Motor neuron (in vitro differentiated cells): ENCODE measurements at places on chromosomes 3 and 15. TPM values are rescaled to one million over a fixed set of nuclear protein-coding genes. Genes with fewer than 3 reads are reported as not detected.

DNA sequence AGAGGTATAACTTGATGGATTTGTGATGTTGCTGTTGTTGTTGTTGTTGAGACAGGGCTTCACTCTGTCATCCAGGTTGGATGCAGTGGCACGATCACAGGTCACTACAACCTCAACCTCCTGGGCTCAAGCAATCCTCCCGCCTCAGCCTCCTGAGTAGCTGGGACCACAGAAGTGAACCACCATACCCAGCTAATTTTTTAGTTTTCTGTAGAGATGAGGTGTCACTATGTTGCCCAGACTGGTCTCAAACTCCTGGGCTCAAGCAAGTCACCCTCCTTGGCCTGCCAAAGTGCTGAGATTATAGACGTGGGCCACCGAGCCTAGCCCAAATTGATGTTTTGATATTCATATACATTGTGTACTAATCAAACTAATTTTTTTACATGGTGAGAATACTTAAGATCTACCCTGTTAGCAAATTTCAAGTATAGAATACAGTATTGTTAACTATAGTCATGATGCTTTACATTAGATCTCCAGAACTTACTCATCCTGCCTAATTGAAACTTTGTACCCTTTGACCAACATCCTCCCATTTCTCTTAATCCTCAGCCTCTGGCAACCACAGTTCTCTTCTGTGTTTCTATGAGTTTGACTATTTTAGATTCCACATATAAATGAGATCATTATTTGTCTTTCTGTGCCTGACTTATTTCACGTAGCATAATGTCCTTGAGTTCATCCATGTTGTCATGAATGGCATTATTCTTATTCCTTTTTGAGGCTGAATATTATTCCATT lies 23.2 kb downstream of the LMCD1 start:
- no peak for ATAC-seq

ARPIN gene
- total RNA-seq = 7.6 and 9.1 TPM in 2 replicates

EIF4A2 gene
- 454 and 458 TPM in 2 replicates for total RNA-seq

GRCh38 chr3:178847190-178847589 lies 224.4 kb downstream of the ZMAT3 start:
- ATAC-seq = no peak

CHL1 gene
- total RNA-seq = 63.0 and 63.6 TPM in 2 replicates

DNA sequence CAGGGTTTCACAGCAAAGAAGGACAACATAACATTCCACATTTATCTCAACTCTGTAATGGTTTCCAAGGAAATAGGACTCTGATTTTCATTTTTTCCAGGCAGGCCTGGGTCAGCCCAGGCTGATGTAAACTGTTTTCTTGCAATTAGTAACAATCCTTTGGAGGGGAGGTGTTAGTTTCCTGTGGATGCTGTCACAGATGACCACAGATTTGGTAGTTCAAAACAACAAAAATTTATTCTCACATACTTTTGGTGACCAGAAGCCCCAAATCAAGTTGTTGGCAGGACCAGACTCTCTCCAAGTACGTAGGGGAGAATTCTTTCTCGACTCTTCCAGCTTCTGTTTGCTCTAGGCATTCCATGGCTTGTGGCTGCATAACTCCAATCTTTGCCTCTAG lies 88.0 kb downstream of the EDEM1 start:
- no peak for ATAC-seq

- peak; percentile 93 for ATAC-seq
These were observed 7.3 kb upstream of the ZBTB38 start for GRCh38 chr3:141360888-141361598.

DNA sequence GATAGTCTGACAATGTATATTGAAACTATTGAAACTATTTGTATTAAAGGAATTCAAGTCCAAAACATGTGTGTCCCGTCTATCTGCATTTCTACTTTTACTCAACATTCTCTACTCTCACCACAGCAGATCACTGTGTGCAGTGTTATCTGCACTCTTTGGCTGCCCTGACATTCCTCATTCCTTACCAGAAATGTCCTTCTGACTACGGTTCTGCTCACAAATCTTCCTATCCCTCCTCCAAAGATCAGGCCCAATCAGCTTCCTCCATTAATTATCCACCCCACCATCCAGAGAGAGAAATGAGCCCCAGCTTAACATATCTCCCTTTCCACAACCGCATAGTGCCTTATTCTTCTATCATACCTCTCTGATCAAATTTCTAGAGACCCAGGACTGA lies 94.7 kb downstream of the TBL1XR1 start:
- ATAC-seq = no peak

GRCh38 chr3:143145906-143146305 lies 26.3 kb downstream of the CHST2 start:
- ATAC-seq = no peak

DNA sequence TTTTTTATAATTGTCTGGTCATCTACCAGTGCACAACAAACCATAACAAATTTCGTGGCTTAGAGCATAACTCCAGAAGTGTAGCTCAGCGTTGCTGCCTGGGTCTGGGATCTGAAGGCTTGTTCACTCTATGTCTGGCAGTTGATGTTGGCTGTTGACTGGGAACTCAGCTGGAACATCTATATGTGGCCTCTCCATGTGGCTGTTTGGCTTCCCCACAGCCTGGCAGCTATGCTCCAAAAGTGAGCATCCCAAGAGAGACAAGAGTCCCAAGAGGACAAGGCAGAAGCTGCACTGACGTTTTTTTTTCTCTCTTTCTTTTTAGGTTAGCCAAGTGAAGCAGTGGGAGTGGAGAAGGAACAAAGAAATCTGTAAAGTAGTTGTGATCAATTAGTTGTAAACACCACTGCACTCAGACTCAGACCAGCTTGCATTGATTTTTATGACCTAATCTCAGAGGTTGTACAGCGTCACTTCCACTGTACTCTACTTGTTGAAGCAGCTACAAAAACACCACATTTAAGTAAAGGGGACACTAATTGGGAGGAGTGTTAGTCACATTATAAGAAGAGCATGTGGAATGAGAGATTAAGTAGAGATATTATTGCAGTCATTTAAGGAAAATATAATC lies 2.5 kb upstream of the GPR176 start:
- no peak for ATAC-seq

OSBPL10 gene
- 5.9 and 10.4 TPM in 2 replicates for total RNA-seq

- peak; percentile 20 for ATAC-seq
These were observed 119.2 kb upstream of the CTNNB1 start for GRCh38 chr3:41080141-41080540.

AHSG gene
- not detected in 2 replicates for total RNA-seq

USP13 gene
- 19.6 and 24.0 TPM in 2 replicates for total RNA-seq

GRCh38 chr3:35394905-35395304 lies 244.4 kb upstream of the ARPP21 start:
- ATAC-seq = no peak

DNA sequence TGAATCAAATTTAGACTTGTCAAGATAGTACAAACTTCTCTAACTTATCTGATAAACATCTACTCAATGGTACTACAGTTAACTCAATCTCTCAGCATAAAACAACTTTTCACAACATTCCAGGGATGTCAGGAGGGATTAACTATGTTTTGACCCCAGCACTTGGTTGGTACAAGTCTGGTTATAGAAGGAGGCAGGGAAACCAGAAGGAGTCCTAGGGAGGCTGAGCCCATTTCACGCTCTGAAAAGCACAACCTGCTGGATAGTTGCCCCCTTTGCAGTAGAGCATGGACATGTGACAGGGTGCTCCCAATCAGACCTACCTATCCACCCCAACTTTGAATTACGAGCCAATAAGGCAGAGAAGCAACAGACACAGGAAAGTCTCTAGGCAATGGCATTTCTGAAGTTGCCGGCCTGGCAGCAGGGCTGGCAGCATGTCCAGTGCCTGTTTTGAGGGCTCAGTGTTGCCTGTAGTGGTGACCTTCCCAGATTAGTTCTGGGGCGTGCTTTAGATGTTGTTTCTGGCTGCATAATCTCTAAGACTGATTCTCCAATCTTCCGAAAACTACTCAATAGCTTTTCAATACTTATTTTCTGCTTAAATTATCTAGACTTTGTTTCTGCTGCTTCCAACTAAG lies 8.2 kb downstream of the ANKUB1 start:
- ATAC-seq = no peak

DNA sequence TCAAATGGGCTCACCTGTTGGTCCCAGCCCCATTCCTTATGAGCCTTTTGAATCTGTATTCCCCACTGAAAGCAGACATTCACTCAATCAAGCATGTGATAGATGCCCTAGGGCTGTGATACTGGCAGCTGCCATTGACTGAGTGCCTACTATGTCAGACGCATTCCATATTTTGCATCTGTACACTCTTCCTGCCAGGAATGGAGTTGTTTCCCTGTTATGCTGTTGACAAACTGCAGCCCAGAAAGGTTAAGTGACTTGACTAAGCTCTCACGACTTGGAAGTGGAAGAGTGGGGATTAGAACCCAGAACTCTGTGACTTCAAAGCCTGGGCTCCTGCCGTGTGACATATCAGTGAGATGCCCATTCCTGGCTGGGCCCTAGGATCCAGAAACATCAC lies 211.4 kb downstream of the RPLP1 start:
- no peak for ATAC-seq

ASB14 gene
- 0.66 and 0.75 TPM in 2 replicates for total RNA-seq

DNA sequence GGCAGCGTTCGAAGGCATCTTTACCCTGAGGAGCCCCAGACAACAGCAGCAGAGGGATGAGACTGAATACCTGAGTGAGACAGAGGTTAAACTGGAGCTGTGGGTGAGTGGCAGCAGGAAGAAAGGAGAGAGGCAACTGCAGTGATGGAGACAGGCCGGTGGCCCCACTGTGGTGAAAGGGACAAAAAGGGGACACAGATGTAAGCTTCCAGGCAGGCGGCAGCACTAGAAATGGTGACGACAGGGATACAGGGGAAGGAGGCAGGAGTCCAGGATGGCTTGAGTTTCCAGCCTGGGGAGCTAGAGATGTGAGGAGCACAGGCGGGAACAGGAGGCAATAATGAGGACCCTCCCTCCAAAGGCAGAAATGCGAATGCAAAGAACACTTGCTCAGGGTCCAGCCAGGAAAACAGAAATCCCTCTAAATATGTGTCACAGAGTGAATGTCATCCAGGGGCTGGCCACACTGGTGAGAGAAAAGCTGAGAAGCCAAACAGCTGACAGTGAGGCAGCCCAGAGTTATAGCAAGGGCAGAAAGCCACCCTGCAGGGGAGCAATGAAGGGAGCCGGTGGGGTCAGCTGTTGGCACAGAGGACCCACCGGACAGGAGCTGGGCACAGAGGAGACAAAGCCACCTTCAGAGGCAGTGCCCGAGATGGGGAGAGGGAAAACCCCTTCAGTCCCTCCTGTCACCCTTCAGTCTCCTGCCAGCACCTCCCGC lies 70.1 kb downstream of the TBC1D2B start:
- ATAC-seq = no peak

- peak; percentile 24 for ATAC-seq
These were observed 31.7 kb upstream of the UTS2B start for GRCh38 chr3:191362037-191362436.

TLR9 gene
- 0.14 and 0.36 TPM in 2 replicates for total RNA-seq

DNA sequence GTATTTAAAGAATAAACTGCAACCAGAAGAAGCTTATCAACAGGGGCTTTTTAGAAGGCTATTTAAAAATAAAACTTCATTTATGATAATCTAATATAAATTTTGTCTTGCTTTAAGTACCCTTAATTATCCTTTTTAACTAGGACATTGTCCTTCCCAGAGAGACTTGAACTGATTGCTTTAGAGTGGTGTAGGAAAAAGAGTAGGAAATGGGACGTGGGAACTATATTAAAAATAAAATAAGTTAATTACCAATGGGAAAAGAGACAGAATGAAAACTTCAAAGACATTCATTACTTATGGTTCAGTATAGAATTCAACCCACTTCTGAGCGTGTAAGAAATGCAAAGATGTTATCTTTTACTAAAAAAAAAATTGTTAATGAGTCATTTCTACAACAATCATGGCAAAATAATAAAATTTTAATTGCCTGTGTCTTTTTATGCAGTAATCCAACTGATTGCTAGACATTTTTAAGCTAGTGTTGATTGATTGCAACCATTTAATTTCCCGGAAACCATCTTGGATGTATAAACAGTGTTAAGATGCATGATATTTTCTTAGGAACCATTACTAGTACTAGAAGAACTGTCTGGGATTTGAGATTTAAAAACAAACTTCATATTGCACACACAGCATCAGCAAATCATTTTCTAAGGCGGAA lies 298.8 kb upstream of the UMPS start:
- ATAC-seq = no peak

RETNLB gene
- 0.70 TPM in 1 of 2 replicates, not detected in the other for total RNA-seq

NUP210 gene
- total RNA-seq = 22.3 and 23.2 TPM in 2 replicates

SAXO2 gene
- total RNA-seq = 3.6 and 7.0 TPM in 2 replicates

DNA sequence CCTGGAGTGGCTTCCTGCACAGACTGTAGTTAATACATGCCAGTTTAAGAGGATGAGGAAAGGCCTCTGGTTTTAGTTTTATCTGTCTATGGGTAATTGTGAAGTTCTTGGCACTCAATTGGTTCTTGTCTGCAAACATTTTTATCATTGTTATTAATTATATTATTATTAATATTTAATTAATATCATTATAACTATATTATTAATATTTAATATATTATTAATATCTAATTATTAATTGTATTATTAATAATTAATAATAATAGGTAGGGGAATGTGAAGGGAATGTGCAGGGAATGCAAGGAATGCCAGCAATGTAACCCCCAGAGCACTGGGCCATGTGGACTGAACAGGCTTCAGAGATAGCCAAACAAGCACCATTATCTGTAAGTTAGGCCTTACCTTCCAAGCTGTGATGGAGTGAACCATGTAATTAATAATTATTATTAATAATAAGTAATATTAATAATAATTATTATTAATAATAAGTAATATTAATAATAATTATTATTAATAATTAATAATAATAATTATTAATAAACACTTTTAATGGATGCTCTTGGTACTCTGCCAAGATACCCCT lies 79.8 kb upstream of the NMNAT3 start:
- ATAC-seq = no peak

GRCh38 chr15:40092256-40092978 lies 16.3 kb downstream of the BMF start:
- peak; percentile 84 for ATAC-seq

DNA sequence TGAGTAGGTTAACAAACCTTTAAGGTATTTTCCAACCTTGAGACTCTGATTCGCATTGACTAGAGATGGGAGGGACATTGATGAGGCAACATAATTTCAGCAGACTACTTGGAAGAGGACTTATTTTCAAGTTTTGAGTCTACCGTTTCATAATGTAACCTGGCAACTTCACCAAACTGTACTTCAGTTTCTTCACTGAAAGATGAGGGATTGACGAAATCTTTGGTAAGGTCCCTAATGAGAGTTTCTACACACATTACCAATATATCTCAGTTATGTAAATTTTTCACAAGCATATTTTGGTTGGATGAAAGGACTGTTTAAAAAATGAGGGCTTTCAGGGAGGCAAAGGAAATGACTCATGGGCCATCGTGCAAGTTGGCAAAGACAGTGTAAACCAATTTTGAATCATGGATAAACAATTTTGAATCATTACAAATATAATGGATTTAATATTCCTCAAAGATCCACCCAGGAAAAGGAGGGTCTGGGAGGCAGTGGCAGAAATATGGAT lies 28.7 kb upstream of the SEMA6D start:
- no peak for ATAC-seq

PARL gene
- 46.4 TPM in 2 replicates for total RNA-seq

ILDR1 gene
- total RNA-seq = 0.21 TPM in 1 of 2 replicates, not detected in the other

INKA1 gene
- total RNA-seq = 2.0 and 2.1 TPM in 2 replicates

DNA sequence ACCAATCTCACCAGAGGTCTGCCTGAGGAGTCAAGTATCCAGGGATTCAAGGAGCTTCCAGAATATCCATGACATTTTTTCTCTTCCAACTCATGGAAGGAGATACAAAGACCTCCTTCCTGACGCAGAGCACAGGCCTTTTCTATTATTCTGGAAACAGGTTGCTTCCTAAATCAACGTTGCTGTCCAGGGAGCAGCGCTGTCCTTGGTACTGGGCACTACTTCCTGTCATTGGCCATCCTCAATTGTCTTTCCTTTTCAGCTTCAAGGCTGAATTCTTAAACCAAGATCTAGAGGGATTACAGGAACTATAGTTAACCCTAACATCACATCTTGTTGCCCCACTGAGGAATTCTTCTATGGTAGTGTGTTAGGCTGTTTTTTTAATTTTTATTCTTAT lies 50.4 kb upstream of the TBC1D21 start:
- no peak for ATAC-seq
